ENCODE measurements at places on chromosomes 1 and 21. TPM values are rescaled to one million over a fixed set of nuclear protein-coding genes. Genes with fewer than 3 reads are reported as not detected.

RGS18 gene
- not detected for total RNA-seq

CCDC185 gene
- 0.08 TPM for total RNA-seq

C8A gene
- not detected for total RNA-seq

SYT6 gene
- total RNA-seq: 0.61 TPM

C1orf210 gene
- not detected for total RNA-seq

CCDC181 gene
- 0.10 TPM for total RNA-seq

PLXNA2 gene
- 0.86 TPM for total RNA-seq

MROH9 gene
- total RNA-seq: not detected

HDAC1 gene
- total RNA-seq: 53.0 TPM

TPTE gene
- not detected for total RNA-seq

TMCO4 gene
- 5.8 TPM for total RNA-seq

FTCD gene
- 0.12 TPM for total RNA-seq

CCNL2 gene
- total RNA-seq: 61.8 TPM

ATP8B2 gene
- 27.7 TPM for total RNA-seq

SDHB gene
- total RNA-seq: 108 TPM

IQCC gene
- total RNA-seq: 1.9 TPM

SPRR3 gene
- total RNA-seq: not detected

RPE65 gene
- total RNA-seq: not detected

TMEM39B gene
- total RNA-seq: 14.1 TPM
